ENCODE measurements at places on chromosomes 5 and 9. TPM values are rescaled to one million over a fixed set of nuclear protein-coding genes. Genes with fewer than 3 reads are reported as not detected.

The SMIM33 gene
- total RNA-seq = not detected

The PCDHB14 gene
- total RNA-seq = 13.0 TPM

The PTGES2 gene
- total RNA-seq = 40.1 TPM

The PCDHA8 gene
- 7.6 TPM for total RNA-seq

The GFPT2 gene
- 8.9 TPM for total RNA-seq

The MEIKIN gene
- not detected for total RNA-seq

The SLC1A1 gene
- 48.9 TPM for total RNA-seq

The BTNL3 gene
- not detected for total RNA-seq

The EFNA5 gene
- total RNA-seq = 17.0 TPM

The PRRX2 gene
- 0.25 TPM for total RNA-seq

The THG1L gene
- 11.1 TPM for total RNA-seq

The OLFM1 gene
- 75.5 TPM for total RNA-seq

The PTBP3 gene
- 32.0 TPM for total RNA-seq

The TNFAIP8 gene
- 2.5 TPM for total RNA-seq

The WNK2 gene
- total RNA-seq = 30.7 TPM

The FOXD4L6 gene
- not detected for total RNA-seq

The FOXI1 gene
- total RNA-seq = not detected

The CARTPT gene
- total RNA-seq = 0.74 TPM

The RNF183 gene
- not detected for total RNA-seq

The RNF180 gene
- total RNA-seq = 48.9 TPM

The GOLM1 gene
- 84.1 TPM for total RNA-seq

The SELENOP gene
- 35.4 TPM for total RNA-seq

The PALM2AKAP2 gene
- 2.5 TPM for total RNA-seq

The CDC20B gene
- 0.25 TPM for total RNA-seq

The FNIP1 gene
- 50.4 TPM for total RNA-seq

The PCYOX1L gene
- total RNA-seq = 7.9 TPM

The LRRC14B gene
- 0.25 TPM for total RNA-seq

The PCDHA12 gene
- 8.6 TPM for total RNA-seq

The GADD45G gene
- total RNA-seq = 5.9 TPM

The WWC1 gene
- total RNA-seq = 60.5 TPM

The TCF7 gene
- total RNA-seq = 0.98 TPM

The CAVIN4 gene
- 11.8 TPM for total RNA-seq

The CDH18 gene
- total RNA-seq = 6.4 TPM

The SLCO6A1 gene
- total RNA-seq = 0.25 TPM

The TEX10 gene
- total RNA-seq = 35.2 TPM

The MAMDC4 gene
- 7.1 TPM for total RNA-seq

The NEURL1B gene
- 18.2 TPM for total RNA-seq

The DIRAS2 gene
- total RNA-seq = 31.5 TPM

The HRH2 gene
- total RNA-seq = 3.0 TPM

The MSH3 gene
- total RNA-seq = 21.4 TPM

The ZMAT2 gene
- total RNA-seq = 53.6 TPM

The KIF27 gene
- 9.1 TPM for total RNA-seq

The GPR151 gene
- total RNA-seq = 0.25 TPM

The FGD3 gene
- 18.7 TPM for total RNA-seq

The TMEM232 gene
- total RNA-seq = 11.8 TPM

The ZNF462 gene
- 78.7 TPM for total RNA-seq

The MYOZ3 gene
- 3.9 TPM for total RNA-seq

The OR1J2 gene
- total RNA-seq = not detected

The PCDHB5 gene
- 7.6 TPM for total RNA-seq

The CHSY3 gene
- total RNA-seq = 14.8 TPM

The ADRA1B gene
- 0.74 TPM for total RNA-seq

The CCNJL gene
- 2.2 TPM for total RNA-seq

The EQTN gene
- total RNA-seq = 1.2 TPM

The QRFP gene
- not detected for total RNA-seq

The SCGB3A1 gene
- total RNA-seq = not detected

The RALGPS1 gene
- 81.4 TPM for total RNA-seq

The PCDHGA6 gene
- 9.6 TPM for total RNA-seq

The C5orf47 gene
- total RNA-seq = 0.25 TPM

The GPR21 gene
- 10.3 TPM for total RNA-seq

Measured in temporal lobe (tissue), 4 donors.